ENCODE measurements at places on chromosomes 11 and 22.

- no peak for DNase-seq
- no peaks in the 10 kb centered on the region for H3K4me1 ChIP-seq
- H3K27me3 ChIP-seq = no peaks in the 10 kb centered on the region
- no peak overlapping the region for H3K27ac ChIP-seq
- no peak overlapping the region for H3K4me3 ChIP-seq
Observed at GRCh38 chr22:28331695-28332094, 347.9 kb downstream of the TTC28 start.

DNA sequence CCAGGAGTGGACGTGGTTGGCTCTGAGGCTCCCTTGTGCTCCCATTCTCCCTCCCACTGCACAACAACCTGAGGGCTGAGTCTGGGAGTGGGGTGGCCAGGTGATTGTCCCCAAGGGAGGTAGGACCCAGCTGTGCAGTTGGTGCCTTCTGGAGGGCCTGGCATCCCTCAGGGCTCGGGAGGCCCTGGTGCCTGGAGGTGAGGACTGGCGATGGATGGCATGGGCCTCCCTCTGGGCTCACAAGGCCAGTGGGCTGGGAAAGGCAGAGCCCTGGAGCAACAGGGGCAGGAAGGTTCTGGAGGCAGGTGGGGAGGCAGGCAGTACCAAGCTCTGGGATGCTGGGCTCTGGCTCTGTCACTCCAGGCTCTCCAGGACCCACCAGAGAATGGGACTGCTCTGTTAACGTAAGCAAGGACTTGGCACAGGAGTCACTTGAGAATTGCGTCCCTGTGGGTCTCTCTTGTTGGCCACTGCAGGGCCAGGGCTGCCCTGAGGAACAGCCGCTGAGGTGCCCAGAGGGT is 114.2 kb downstream of the KCNQ1OT1 start:
- no peaks in the 10 kb centered on the region for H3K4me1 ChIP-seq
- no peaks in the 10 kb centered on the region for H3K27me3 ChIP-seq
- no peaks in the 10 kb centered on the region for H3K36me3 ChIP-seq
- no peak overlapping the region for H3K27ac ChIP-seq
- no peak for DNase-seq

DNA sequence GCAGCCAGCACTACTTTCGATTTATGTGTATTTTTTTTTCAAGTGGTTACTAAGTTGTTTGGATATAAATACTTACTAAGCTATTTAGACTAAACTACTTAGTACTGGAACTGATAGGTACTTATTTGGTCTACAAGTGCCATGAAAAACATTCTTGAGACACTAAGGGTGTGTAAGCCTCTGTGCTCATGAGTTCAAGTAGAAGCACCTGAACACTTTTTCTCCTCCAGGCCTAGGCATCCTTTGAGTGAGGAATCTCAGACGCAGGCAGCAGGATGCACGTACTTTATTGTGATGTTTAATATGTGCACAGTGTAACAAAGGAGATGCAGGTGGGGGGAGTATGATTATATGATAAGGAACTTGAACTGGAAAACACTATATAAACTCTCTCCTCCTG is 7.8 kb downstream of the TESMIN start:
- no peak overlapping the region for H3K27ac ChIP-seq
- DNase-seq = no peak
- no peaks in the 10 kb centered on the region for H3K27me3 ChIP-seq

DNA sequence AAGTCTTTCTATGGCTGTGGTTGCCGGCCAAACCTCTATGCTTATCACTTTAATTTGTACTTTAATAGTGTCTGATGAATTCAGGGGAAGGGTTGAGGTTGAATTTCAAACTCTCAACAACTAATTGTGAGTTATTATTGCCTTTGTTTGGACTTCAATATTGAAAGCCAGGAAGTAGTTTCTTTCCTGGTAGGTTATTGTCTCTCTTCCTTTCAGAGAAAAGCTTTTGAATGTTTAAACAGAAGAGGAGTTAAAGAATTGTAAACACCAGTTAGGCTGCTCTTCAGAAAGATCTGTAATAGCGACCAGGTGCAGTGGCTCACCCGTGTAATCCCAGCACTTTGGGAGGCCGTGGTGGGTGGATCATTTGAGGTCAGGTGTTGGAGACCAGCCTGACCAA is 22.2 kb downstream of the NNMT start:
- no peak overlapping the region for H3K27ac ChIP-seq
- peaks cover 15% of the 10 kb centered on the region for H3K36me3 ChIP-seq
- no peaks in the 10 kb centered on the region for H3K27me3 ChIP-seq
- DNase-seq = no peak

GRCh38 chr11:69696749-69697468 is 6.9 kb downstream of the FGF19 start:
- H3K27me3 ChIP-seq = peaks cover under 1% of the 10 kb centered on the region
- no peak for DNase-seq
- H3K27ac ChIP-seq = no peak overlapping the region

- no peaks in the 10 kb centered on the region for H3K36me3 ChIP-seq
- DNase-seq = no peak
- H3K4me1 ChIP-seq = no peaks in the 10 kb centered on the region
- no peak overlapping the region for H3K4me3 ChIP-seq
- no peak overlapping the region for H3K27ac ChIP-seq
- H3K27me3 ChIP-seq = no peaks in the 10 kb centered on the region
Observed at GRCh38 chr11:115390441-115390840, 113.8 kb downstream of the CADM1 start.

- DNase-seq = no peak
- H3K27me3 ChIP-seq = no peaks in the 10 kb centered on the region
- no peak overlapping the region for H3K27ac ChIP-seq
- H3K4me1 ChIP-seq = no peaks in the 10 kb centered on the region
Observed at GRCh38 chr11:35678975-35679374, 16.4 kb downstream of the TRIM44 start.

- peaks cover 7% of the 10 kb centered on the region for H3K4me1 ChIP-seq
- DNase-seq = no peak
- no peaks in the 10 kb centered on the region for H3K27me3 ChIP-seq
- peaks cover 18% of the 10 kb centered on the region for H3K36me3 ChIP-seq
Observed at GRCh38 chr22:42156121-42156520, 25.5 kb upstream of the CYP2D6 start.

DNA sequence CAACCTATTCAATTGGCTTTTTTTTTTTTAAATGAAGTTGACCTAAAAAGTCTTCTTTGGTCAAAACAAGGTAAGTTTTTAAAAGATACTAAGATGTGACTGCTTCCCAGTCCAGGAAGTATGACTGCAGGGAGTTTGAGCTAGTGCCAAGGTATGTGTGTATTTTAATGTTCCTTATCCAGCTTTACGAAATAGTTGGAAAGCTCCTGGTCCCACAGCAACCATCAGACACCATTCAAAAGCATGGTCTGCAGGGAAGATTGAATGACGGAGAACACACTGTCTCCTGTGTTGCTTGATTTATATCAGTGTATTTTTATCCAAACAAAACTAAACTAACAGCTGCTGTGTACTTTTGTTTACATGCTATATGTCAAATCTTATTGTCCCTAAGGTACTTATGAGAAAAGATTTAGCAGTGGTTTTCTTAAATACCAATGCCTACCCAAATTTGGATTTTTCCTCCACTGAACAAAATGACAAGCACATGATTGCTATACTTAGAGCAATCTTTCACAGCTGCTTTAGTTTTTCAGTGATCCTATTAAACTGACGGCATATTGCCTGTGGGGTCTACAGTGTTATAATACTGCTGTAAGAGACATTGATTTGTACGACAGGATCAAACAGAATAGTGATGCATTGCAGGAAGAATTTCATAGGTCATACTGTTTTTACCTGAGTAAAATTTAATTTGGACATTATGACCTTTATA is 122.9 kb downstream of the DCDC1 start:
- no peaks in the 10 kb centered on the region for H3K36me3 ChIP-seq
- H3K27me3 ChIP-seq = peaks cover 8% of the 10 kb centered on the region
- H3K4me3 ChIP-seq = no peak overlapping the region
- no peak overlapping the region for H3K27ac ChIP-seq
- H3K4me1 ChIP-seq = no peaks in the 10 kb centered on the region

DNA sequence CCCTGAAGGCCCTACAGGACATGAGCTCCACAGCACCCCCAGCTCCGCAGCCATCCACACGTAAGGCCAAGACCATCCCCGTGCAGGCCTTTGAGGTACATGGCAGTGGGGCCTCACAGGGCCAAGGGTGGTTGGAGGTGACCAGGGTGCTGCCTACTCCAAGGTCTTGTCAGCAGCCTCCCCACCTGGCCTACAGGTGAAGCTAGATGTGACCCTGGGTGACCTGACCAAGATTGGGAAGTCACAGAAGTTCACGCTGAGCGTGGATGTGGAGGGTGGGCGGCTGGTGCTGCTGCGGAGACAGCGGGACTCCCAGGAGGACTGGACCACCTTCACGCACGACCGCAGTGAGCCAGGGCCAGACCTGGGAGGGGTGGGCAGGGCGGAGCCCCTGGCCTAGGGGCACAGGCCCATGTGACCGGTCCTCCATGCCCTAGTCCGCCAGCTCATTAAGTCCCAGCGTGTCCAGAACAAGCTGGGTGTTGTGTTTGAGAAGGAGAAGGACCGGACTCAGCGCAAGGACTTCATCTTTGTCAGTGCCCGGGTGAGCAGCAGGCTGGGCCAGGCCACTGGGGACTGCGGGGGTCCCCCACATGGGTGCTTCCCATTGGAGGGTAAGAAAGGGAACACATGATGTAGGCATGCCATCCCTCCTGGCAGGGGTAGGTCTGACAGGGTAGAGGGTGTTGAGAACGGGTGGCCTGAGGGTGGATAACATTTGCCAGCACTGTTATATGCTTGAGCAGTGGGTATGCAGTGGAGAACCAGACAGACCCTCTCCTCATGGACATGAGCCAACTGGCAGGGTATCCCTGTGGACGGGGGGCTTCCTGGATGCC is 5.6 kb downstream of the INPPL1 start:
- DNase-seq = no peak
- peaks cover 88% of the 10 kb centered on the region for H3K36me3 ChIP-seq
- peaks cover 5% of the 10 kb centered on the region for H3K4me1 ChIP-seq

DNA sequence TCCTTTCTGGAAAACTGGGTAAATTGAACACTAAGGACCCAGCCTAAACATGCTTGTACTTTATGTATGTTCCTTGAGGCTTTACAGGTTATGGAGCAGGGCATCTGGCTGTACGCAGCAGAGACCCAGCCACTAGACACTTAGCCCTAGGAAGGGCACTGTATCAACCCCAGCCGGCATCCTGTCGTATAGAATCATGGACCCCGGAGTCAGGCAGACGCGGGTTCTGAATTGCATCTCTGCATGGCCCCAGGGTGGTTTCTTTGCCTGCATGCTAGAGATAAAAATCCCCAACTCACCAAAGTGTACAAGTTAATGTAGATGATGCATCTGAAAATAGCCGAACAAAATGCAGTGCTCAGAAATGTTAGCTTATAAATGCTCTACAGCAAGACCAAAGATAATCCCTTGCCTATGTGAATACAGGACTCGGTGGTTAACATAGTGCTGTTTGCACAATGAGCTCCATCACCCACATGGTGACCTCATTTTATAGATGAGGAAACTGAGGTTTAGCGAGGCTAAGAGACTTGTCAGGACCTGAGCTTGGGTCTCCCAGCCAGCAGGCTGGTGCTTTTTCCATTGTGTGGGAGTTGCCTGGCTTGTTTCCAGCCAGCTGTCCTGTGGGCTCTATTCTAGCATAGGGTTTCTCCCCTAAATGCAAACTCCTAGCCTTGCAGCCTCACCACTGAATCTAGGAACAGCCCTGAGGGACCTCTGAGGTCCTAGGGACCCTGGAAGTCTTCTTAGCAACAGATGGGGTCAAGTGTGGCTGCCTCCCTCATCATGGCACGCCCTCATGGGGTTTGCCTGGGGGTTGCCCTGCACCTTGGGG is 7.3 kb downstream of the CD6 start:
- peaks cover 4% of the 10 kb centered on the region for H3K4me1 ChIP-seq
- no peak for DNase-seq
- no peaks in the 10 kb centered on the region for H3K36me3 ChIP-seq

- no peaks in the 10 kb centered on the region for H3K27me3 ChIP-seq
- no peak overlapping the region for H3K27ac ChIP-seq
- H3K4me1 ChIP-seq = no peaks in the 10 kb centered on the region
- H3K36me3 ChIP-seq = no peaks in the 10 kb centered on the region
- DNase-seq = no peak
Observed at GRCh38 chr11:116255321-116255953, 517.4 kb downstream of the BUD13 start.

GRCh38 chr11:120540744-120541465 is 29.4 kb downstream of the GRIK4 start:
- no peaks in the 10 kb centered on the region for H3K27me3 ChIP-seq
- no peak overlapping the region for H3K4me3 ChIP-seq
- no peak overlapping the region for H3K27ac ChIP-seq
- DNase-seq = no peak
- H3K4me1 ChIP-seq = no peaks in the 10 kb centered on the region
- no peaks in the 10 kb centered on the region for H3K36me3 ChIP-seq

- no peaks in the 10 kb centered on the region for H3K27me3 ChIP-seq
- peaks cover 84% of the 10 kb centered on the region for H3K36me3 ChIP-seq
- peaks cover 77% of the 10 kb centered on the region for H3K4me1 ChIP-seq
- H3K27ac ChIP-seq = peak overlapping the region; percentile 99
Observed at GRCh38 chr11:122159861-122160260, 43.8 kb upstream of the BLID start.

- H3K4me1 ChIP-seq = peaks cover 17% of the 10 kb centered on the region
- H3K27me3 ChIP-seq = no peaks in the 10 kb centered on the region
- DNase-seq = no peak
- H3K27ac ChIP-seq = no peak overlapping the region
Observed at GRCh38 chr22:36012332-36012731, 16.3 kb downstream of the RBFOX2 start.

DNA sequence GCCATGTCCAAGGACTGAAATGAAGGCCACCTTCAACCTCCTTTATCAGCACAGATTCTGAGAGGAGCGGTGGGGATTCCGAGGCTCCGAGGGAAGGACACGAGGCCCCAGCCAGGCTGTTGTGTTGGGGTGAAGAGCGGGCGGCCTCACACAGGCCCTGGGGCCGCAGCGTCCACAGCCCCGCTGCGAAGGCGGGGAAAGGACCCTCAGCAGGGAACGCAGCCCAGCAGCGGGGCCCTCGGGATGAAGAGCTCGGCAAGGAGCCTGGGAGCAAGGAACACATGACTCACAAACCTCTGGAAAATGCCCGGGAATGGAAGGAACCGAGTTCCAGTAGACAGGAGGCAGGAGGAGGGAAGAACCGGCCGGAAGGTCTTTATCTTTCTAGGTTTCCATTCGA is 227.2 kb downstream of the BRD1 start:
- DNase-seq = peak; percentile 43
- no peak overlapping the region for H3K27ac ChIP-seq
- no peaks in the 10 kb centered on the region for H3K36me3 ChIP-seq
- H3K27me3 ChIP-seq = no peaks in the 10 kb centered on the region
- no peaks in the 10 kb centered on the region for H3K4me1 ChIP-seq

- H3K27ac ChIP-seq = no peak overlapping the region
- no peaks in the 10 kb centered on the region for H3K4me1 ChIP-seq
- H3K4me3 ChIP-seq = no peak overlapping the region
- H3K36me3 ChIP-seq = peaks cover 7% of the 10 kb centered on the region
Observed at GRCh38 chr11:71501071-71501985, 25.7 kb upstream of the KRTAP5-7 start.

GRCh38 chr11:828506-829175 is 922 bp downstream of the CRACR2B start:
- H3K27me3 ChIP-seq = peaks cover 18% of the 10 kb centered on the region
- H3K4me3 ChIP-seq = no peak overlapping the region
- no peak for DNase-seq
- H3K36me3 ChIP-seq = no peaks in the 10 kb centered on the region
